Stomach (tissue), 19 donors: ENCODE measurements at places on chromosomes 6 and 20. TPM values are rescaled to one million over a fixed set of nuclear protein-coding genes. Genes with fewer than 3 reads are reported as not detected.

DNA sequence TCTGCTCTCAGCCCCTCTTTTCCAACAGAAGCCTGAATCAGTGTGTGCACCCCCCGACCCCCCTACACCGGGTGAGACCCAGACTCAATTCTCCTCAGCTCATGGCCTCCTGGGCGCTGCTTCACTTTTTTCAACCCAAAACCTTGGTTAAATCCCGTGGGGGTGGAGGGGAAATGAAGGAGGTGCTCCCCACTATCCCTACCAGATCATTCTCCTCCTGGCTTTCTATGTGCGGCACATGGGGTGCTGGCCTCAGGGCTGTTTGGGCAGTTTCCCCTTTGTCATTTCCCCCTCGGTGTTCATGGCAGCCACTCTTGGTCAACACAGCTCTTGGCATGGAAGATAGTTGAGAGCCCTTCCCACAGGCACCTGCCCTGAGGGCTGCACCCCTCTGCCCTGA is 4.6 kb downstream of the CST4 start:
- no peak overlapping the region for H3K27ac ChIP-seq
- H3K36me3 ChIP-seq = no peaks in the 10 kb centered on the region
- DNase-seq = no peak
- no peaks in the 10 kb centered on the region for H3K27me3 ChIP-seq
- no peak overlapping the region for H3K4me3 ChIP-seq

GRCh38 chr6:35716798-35717197 is 20.0 kb upstream of the ARMC12 start:
- DNase-seq = no peak

DNA sequence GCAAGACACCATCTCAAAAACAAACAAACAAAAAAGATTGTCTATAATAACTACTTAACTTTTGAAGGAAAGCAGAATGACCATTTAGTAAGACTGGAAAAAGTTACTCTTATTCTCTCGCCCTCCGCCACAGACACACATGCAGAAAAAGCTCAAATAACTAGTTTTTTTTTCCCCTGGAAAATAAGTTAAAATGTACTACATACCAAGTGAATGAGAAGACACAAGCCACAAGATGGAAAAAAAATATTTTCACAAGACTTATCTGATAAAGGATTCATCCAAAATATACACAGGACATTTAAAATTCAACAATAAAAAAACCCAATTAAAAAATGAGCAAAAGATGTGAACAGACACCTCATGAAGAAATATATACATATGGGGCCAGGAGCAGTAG is 31.9 kb downstream of the NUDT3 start:
- no peaks in the 10 kb centered on the region for H3K36me3 ChIP-seq
- DNase-seq = no peak
- H3K27ac ChIP-seq = no peak overlapping the region
- no peaks in the 10 kb centered on the region for H3K27me3 ChIP-seq

- no peaks in the 10 kb centered on the region for H3K36me3 ChIP-seq
- peaks cover 13% of the 10 kb centered on the region for H3K4me1 ChIP-seq
These were observed 142.7 kb upstream of the EXOC2 start for GRCh38 chr6:835476-836160.

GRCh38 chr20:58174708-58175280 is 53.7 kb downstream of the ANKRD60 start:
- no peak for DNase-seq
- H3K36me3 ChIP-seq = no peaks in the 10 kb centered on the region
- peak overlapping the region; percentile 7 for H3K4me3 ChIP-seq
- H3K4me1 ChIP-seq = peaks cover 9% of the 10 kb centered on the region
- H3K27me3 ChIP-seq = no peaks in the 10 kb centered on the region

DNA sequence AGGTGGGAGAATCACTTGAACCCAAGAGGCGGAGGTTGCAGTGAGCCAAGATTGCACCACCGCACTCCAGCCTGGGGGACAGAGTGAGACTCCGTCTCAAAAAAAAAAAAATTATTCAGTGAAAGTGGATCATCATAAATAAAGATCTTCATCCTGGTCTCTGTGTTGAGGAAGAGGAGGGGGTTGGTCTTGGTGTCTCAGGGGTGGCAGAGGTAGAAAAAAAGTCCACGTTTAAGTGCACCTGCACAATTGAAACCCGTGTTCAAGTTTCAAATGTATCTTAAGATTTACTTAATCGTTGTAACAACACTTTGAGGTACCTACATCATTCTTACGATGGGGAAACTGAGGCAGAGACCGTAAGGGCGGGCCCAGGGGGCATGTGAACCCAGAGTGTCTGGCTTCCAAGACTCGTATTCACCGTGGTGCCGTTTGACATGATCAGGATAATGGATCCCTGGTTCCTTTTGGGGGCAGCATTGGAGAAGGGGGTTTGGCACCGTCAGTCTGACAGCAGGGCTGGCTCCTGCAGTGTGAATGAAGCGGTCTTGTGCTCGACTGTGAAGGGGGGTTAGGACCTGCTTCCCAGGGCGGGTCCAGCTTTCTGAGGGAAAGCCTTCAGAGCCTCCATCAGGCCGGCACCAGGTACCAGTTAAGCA is 32.9 kb upstream of the ID1 start:
- peaks cover 9% of the 10 kb centered on the region for H3K36me3 ChIP-seq
- peak overlapping the region; percentile 46 for H3K4me3 ChIP-seq
- peaks cover 43% of the 10 kb centered on the region for H3K4me1 ChIP-seq
- no peaks in the 10 kb centered on the region for H3K27me3 ChIP-seq
- no peak for DNase-seq

DNA sequence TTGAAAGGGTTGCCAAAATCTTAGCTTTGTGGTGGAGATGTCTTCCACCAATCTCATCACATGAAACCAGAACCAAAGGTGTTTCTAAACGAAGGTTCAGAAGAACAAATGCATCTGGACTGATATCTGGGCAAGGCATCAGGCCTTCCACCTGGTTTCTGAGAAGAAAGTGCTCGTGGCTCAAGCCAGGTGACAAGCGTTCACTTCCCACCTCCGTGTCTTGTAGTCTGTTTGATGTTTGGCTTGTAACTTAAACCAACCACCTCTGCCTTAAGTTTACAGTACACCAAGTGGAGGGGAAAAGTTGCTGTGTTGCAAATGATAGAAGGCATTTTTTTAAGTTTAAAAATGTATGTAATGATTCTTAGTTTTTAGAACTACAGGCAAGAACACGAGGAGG is 66.9 kb upstream of the MAP3K7 start:
- no peaks in the 10 kb centered on the region for H3K27me3 ChIP-seq
- DNase-seq = no peak
- H3K4me1 ChIP-seq = no peaks in the 10 kb centered on the region
- no peak overlapping the region for H3K4me3 ChIP-seq
- no peak overlapping the region for H3K27ac ChIP-seq
- no peaks in the 10 kb centered on the region for H3K36me3 ChIP-seq

GRCh38 chr6:26329763-26330511 is 35.1 kb upstream of the BTN3A2 start:
- H3K4me3 ChIP-seq = no peak overlapping the region
- no peak overlapping the region for H3K27ac ChIP-seq
- peak; percentile 69 for DNase-seq
- no peaks in the 10 kb centered on the region for H3K36me3 ChIP-seq
- H3K27me3 ChIP-seq = peaks cover 77% of the 10 kb centered on the region
- peaks cover 4% of the 10 kb centered on the region for H3K4me1 ChIP-seq

- H3K27ac ChIP-seq = no peak overlapping the region
- peaks cover 11% of the 10 kb centered on the region for H3K4me1 ChIP-seq
- H3K27me3 ChIP-seq = no peaks in the 10 kb centered on the region
- DNase-seq = no peak
- H3K36me3 ChIP-seq = no peaks in the 10 kb centered on the region
- no peak overlapping the region for H3K4me3 ChIP-seq
These were observed 55.2 kb downstream of the HDDC2 start for GRCh38 chr6:125246566-125246965.

GRCh38 chr6:127069659-127070279 is 48.7 kb upstream of the RSPO3 start:
- peak; percentile 45 for DNase-seq
- H3K27me3 ChIP-seq = no peaks in the 10 kb centered on the region
- no peaks in the 10 kb centered on the region for H3K4me1 ChIP-seq
- H3K36me3 ChIP-seq = no peaks in the 10 kb centered on the region
- H3K27ac ChIP-seq = no peak overlapping the region

DNA sequence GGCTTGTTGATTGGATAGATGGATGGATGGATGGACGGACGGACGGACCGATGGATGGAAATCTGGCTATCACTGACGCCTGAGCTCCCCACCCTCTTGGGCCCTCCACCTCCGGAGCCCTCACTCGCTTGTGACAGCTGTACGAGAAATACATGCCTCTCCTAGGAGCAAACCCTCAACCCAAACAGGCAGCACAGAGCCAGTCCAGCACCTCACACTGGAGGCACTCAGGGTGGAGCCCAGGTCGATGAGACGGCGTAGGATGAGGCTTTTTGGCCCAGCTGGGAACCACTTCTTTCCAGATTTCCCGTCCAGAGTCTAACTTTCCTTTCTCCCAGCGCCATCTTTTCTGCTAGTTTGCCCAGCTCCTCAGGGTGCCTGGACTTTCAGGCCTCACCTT is 2.7 kb upstream of the LY6G5C start:
- H3K36me3 ChIP-seq = peaks cover 41% of the 10 kb centered on the region
- peaks cover 31% of the 10 kb centered on the region for H3K4me1 ChIP-seq
- no peaks in the 10 kb centered on the region for H3K27me3 ChIP-seq
- no peak overlapping the region for H3K27ac ChIP-seq
- no peak for DNase-seq

The EMILIN3 gene
- 1.4 TPM for total RNA-seq

The ARMH2 gene
- total RNA-seq = not detected

The TCF15 gene
- not detected for total RNA-seq

The PTCHD4 gene
- total RNA-seq = not detected

The GDAP1L1 gene
- total RNA-seq = 1.5 TPM

The DNAH8 gene
- total RNA-seq = not detected
